RPMI7951 (cell line): ENCODE measurements at places on chromosomes 5 and 9. TPM values are rescaled to one million over a fixed set of nuclear protein-coding genes. Genes with fewer than 3 reads are reported as not detected.

The CBY3 gene
- total RNA-seq, result not detected in 2 replicates

The ISL1 gene
- total RNA-seq, result not detected in 2 replicates

The PNPLA7 gene
- total RNA-seq, result not detected in 2 replicates

The ARSI gene
- 0.10 TPM in 1 of 2 replicates, not detected in the other for total RNA-seq

The LOX gene
- 28.4 and 32.2 TPM in 2 replicates for total RNA-seq

The BRINP1 gene
- total RNA-seq, result under 0.01 and 0.24 TPM in 2 replicates

The SLC34A3 gene
- not detected in 2 replicates for total RNA-seq

The GAS1 gene
- total RNA-seq, result 0.60 and 0.78 TPM in 2 replicates
